Fibroblast of skin of right biceps (primary cell): ENCODE measurements at places on chromosomes 2 and 18.

DNA sequence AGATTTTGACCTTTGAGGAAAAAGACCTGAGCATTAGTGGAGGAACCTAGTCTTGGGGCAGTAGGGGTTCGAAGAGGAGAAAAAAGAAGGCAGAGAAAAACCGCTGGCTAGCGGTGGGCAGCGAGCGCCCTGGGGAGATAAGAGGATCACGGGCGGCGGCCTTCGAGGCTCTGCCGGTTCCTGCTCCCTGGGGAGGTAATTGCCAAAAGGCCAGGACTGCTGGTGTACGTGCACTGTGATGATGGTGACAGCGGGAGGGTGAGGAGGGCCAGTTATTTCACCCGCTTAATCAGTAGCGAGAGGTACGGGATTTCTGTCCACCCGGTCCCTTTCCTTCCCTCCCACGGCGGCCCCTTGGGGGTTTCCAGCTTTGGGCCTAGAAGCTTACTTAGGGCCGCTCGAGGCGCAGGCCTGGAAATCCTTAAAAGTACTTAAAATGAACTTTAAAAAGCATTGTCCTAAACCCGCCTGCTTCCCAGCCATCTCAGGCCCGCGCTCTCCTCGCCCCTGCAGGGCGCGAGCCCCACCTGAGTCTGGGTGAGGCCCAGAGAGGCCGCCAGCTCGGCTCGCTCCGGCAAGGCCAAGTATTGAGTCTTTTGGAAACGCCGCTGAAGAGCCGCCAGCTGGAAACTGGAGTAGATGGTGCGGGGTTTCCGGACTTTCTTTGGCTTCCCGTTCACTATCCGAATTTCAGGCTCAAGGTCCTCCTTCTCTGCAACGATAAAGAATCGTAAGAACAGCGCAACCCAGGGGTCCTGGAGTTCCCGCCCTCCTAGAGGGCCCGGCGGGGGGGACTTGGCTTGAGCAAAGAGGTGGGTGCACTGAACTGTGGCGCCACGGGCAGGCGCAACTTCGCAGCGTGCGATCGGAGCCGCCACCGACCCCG, 1.5 kb downstream of the DLX2 start:
- peak; percentile 57 for DNase-seq

DNA sequence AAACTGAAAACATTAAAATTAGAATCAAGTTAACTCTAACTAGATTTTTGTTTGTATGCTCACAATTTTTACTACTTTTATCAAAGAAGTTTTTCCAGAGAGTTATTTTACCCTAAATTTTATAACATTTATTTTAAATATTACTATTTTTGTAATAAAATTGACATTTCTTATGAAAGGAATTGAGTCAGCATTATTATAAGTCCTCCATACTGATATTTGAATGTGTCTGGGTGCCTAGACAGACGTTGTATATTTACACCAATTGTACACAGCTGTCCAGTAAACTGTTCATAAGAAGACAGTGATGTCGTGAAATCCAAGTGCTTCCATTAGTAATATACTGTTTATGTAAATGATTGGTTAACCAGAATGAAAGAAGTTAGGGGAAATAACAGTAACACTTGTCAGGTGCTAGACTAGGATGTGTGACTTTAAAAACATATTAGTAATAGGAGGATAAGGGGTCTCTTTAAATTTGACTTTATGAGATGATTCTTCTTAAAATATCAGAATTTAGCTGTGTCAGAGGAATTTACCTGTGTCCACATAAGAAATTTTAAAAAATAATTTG, 73.7 kb downstream of the TANK start:
- no peak for DNase-seq

GRCh38 chr18:26458526-26459232, 89.7 kb downstream of the KCTD1 start:
- DNase-seq: peak; percentile 79

- DNase-seq: peak; percentile 20
Observed at GRCh38 chr2:190197143-190197720, 122.4 kb downstream of the HIBCH start.

GRCh38 chr18:53937037-53937436, 287.4 kb downstream of the MBD2 start:
- no peak for DNase-seq

DNA sequence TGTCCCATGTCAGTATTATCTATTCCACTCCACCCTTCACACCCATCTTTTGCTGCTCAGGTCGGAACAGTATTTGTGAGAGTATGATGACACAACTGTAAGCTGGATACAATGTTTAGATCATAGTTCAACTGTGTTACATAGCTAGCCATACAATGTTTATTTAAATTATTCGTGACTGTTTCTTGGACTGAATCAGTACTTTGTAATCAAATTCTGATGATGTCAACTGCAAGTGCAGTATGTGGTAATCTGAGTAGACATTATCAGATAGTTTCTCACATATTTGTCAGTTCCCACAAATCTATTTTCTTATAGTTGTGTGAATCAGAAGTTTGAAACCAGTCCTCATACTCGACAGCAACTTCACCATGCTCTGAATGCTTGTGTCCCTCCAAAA, 177.6 kb downstream of the ZNF407 start:
- DNase-seq: peak; percentile 74

- DNase-seq: no peak
Observed at GRCh38 chr2:220123751-220124150, 496.3 kb downstream of the SLC4A3 start.
